CD14-positive monocyte (primary cell): ENCODE measurements at places on chromosomes 13 and 19.

- H3K4me1 ChIP-seq, result peaks cover 17% of the 10 kb centered on the region
- H3K27ac ChIP-seq, result no peak overlapping the region
- no peaks in the 10 kb centered on the region for H3K36me3 ChIP-seq
- no peaks in the 10 kb centered on the region for H3K27me3 ChIP-seq
These were observed 22.1 kb downstream of the URI1 start for GRCh38 chr19:29964171-29964570.

GRCh38 chr13:100483841-100484381 lies 104.7 kb downstream of the GGACT start:
- DNase-seq, result no peak
- no peak overlapping the region for H3K4me3 ChIP-seq
- H3K4me1 ChIP-seq, result peaks cover 10% of the 10 kb centered on the region

- no peak for DNase-seq
- no peak overlapping the region for H3K4me3 ChIP-seq
- peak overlapping the region; percentile 52 for H3K27ac ChIP-seq
- peaks cover 21% of the 10 kb centered on the region for H3K4me1 ChIP-seq
- H3K27me3 ChIP-seq, result no peaks in the 10 kb centered on the region
- H3K36me3 ChIP-seq, result no peaks in the 10 kb centered on the region
These were observed 90.2 kb downstream of the RAB20 start for GRCh38 chr13:110471156-110471832.

DNA sequence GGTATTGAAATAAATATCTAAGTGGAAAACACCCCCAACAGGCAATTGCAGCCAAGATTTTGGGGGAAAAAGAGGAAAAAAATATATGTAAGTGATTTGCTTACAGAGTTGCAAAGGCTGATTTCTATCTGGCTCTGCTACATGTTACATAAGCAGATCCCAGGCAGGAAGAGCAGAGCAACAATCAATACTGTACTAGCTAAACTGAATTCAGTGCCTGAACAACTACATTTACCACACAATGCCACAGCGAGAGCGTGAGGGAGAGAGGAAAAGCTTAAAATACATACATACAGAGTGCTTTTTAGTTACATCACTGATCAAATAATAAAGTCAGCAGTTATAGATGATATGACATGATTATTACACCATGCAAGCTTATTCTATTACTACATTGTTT lies 665.6 kb upstream of the ARGLU1 start:
- no peak overlapping the region for H3K27ac ChIP-seq
- H3K27me3 ChIP-seq, result no peaks in the 10 kb centered on the region
- H3K36me3 ChIP-seq, result no peaks in the 10 kb centered on the region
- DNase-seq, result no peak
- no peak overlapping the region for H3K4me3 ChIP-seq
- H3K4me1 ChIP-seq, result no peaks in the 10 kb centered on the region

GRCh38 chr19:29854033-29854432 lies 42.2 kb downstream of the CCNE1 start:
- H3K4me3 ChIP-seq, result no peak overlapping the region
- no peaks in the 10 kb centered on the region for H3K27me3 ChIP-seq
- DNase-seq, result no peak
- no peaks in the 10 kb centered on the region for H3K4me1 ChIP-seq
- no peaks in the 10 kb centered on the region for H3K36me3 ChIP-seq

DNA sequence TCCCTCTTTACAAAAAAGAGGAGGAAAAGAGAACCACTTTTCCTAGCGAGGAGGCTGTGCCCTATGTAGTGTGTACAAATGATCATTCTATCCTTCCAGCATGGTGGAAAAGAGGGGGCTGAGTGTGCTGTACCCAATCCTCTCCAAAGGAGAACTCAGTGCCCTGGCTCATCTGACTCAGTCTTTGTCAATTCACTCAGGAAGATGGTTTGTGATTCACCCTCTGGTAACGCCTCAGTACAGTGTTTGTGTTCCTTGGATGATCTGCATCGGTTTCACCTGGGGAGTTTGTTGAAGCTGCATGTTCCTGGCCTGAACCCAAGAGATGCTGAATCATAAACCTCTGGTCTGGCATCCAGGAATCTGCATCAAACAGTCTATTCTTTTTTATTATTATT lies 18.3 kb upstream of the ENOX1 start:
- H3K4me3 ChIP-seq, result no peak overlapping the region
- H3K27me3 ChIP-seq, result no peaks in the 10 kb centered on the region
- peak; percentile 20 for DNase-seq
- H3K36me3 ChIP-seq, result no peaks in the 10 kb centered on the region

DNA sequence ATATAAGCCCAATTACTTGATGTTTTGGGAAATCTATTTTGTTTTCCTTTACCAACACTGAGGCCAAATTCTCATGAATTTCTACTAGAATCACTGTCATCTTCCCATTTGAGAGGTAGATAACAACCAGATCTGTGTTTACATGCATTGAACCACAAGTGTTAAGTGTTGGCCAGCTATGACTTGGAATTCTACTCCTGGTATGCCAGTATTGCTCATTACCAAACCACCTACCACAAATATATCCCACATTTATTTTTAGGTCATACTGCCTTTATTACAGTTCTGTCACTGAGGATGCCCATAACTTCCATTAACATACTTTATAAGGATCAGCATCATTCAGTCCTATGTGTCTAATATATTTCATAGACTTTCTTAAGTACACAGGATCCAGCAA lies 328.9 kb downstream of the DIAPH3 start:
- H3K36me3 ChIP-seq, result no peaks in the 10 kb centered on the region
- H3K27me3 ChIP-seq, result no peaks in the 10 kb centered on the region
- DNase-seq, result no peak
- no peak overlapping the region for H3K4me3 ChIP-seq

- H3K4me3 ChIP-seq, result no peak overlapping the region
- H3K4me1 ChIP-seq, result no peaks in the 10 kb centered on the region
- no peak overlapping the region for H3K27ac ChIP-seq
These were observed 761.5 kb downstream of the PCDH9 start for GRCh38 chr13:66468656-66469055.

DNA sequence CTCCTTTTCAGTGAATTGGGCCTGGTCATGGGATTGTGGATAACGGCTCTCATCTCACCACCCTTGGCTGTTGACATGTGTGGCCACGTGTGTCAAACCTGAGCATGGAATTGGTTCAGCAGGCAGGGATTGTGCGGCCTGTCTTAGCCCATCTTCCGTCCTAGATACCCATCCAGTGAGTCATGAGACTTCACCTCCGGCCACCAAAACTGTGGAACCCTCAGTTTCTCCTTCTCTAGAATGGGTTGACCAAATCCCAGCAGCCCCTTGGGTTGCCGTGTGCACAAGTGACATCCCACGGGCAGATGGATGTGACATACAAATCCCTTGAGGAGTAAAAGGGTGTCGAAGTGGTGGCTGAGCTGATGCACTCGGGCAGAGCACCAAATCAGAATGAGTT lies 6.7 kb downstream of the GGN start:
- no peaks in the 10 kb centered on the region for H3K27me3 ChIP-seq
- no peak for DNase-seq
- H3K4me3 ChIP-seq, result no peak overlapping the region
- peaks cover 52% of the 10 kb centered on the region for H3K36me3 ChIP-seq

DNA sequence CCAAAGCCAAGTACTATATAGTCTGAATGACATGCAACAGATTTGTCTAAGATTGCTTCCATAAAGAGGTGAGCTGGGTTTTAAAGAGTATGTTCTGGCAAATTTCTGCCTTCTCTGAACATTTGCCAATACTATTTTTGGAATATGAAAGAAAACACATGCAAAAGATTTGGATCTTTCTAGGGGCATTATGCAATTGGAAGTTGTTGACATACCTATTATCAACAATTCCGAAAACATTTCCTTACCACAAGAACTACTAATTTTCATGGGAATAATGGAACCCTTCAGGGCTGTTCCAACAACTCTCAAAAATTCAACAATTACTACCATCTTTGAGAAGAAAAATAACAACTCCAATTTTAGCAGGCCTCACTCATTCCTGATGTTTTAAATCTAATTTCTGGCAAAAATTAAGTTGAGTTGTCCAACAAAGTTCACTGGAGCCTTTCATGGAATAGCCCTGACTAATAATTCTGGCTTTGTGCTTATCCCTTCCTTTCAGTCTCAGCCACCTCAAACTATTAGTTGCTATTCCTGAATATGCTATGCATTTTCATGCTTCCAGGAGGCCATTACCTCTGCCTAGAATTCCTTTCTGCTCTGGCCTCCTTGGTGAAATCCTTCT lies 250.0 kb downstream of the RGCC start:
- no peaks in the 10 kb centered on the region for H3K36me3 ChIP-seq
- no peak for DNase-seq
- H3K4me1 ChIP-seq, result no peaks in the 10 kb centered on the region
- no peak overlapping the region for H3K4me3 ChIP-seq
- no peak overlapping the region for H3K27ac ChIP-seq

- no peaks in the 10 kb centered on the region for H3K4me1 ChIP-seq
- DNase-seq, result no peak
- H3K27ac ChIP-seq, result no peak overlapping the region
- no peak overlapping the region for H3K4me3 ChIP-seq
These were observed 15.5 kb upstream of the ZNF112 start for GRCh38 chr19:44371815-44372480.

- H3K4me3 ChIP-seq, result peak within 1 kb of the TSS; percentile 97
- peaks cover 38% of the 10 kb centered on the region for H3K4me1 ChIP-seq
- peak; percentile 90 for DNase-seq
- H3K27me3 ChIP-seq, result no peaks in the 10 kb centered on the region
- H3K36me3 ChIP-seq, result peaks cover 19% of the 10 kb centered on the region
- H3K27ac ChIP-seq, result peak within 1 kb of the TSS; percentile 89
These were observed at the start of gene FARSA for GRCh38 chr19:12933287-12934072. TSS of gene FARSA (minus strand) at chr19:12933711. CDS start at chr19:12933696, 15 bp downstream.

GRCh38 chr13:23915308-23915707 lies 18.0 kb upstream of the C1QTNF9B start:
- H3K27ac ChIP-seq, result no peak overlapping the region
- H3K4me1 ChIP-seq, result no peaks in the 10 kb centered on the region
- no peaks in the 10 kb centered on the region for H3K27me3 ChIP-seq
- H3K36me3 ChIP-seq, result no peaks in the 10 kb centered on the region
- no peak for DNase-seq
